ENCODE measurements at places on chromosomes 4 and X.

GRCh38 chr4:153244969-153245368 is 40.7 kb downstream of the TRIM2 start:
- no peak for DNase-seq

DNA sequence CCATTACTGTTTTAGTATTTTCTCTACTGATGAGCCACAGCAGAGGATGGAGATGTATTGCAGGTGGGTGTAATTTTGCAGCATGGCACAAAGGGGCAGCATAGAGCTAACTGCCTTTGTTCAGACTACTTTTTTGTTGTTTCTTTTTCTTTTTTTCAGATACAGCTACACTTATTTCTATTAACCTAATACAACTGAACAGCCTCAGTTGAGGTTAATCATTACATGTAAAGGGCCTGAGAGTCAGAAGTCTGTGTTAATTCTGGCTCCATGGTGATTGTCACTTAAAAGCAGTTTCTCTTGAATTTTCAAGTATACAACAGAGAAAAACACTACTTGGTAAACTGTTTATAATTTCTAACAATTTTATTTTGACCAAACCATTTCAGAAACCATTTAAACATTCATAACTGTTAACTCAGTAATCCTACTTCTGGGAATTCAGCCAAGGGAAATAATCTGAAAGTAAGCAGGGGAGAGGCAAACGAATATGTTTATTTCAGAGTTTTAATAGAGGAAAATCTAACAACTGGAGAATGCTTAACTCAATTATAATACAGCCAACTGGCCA is 13.9 kb upstream of the PPEF2 start:
- DNase-seq: peak; percentile 48

GRCh38 chrX:46630141-46630540 is 56.6 kb downstream of the CHST7 start:
- DNase-seq: peak; percentile 42

- no peak for DNase-seq
These were observed 426.2 kb downstream of the PCDH7 start for GRCh38 chr4:31146366-31146765.

DNA sequence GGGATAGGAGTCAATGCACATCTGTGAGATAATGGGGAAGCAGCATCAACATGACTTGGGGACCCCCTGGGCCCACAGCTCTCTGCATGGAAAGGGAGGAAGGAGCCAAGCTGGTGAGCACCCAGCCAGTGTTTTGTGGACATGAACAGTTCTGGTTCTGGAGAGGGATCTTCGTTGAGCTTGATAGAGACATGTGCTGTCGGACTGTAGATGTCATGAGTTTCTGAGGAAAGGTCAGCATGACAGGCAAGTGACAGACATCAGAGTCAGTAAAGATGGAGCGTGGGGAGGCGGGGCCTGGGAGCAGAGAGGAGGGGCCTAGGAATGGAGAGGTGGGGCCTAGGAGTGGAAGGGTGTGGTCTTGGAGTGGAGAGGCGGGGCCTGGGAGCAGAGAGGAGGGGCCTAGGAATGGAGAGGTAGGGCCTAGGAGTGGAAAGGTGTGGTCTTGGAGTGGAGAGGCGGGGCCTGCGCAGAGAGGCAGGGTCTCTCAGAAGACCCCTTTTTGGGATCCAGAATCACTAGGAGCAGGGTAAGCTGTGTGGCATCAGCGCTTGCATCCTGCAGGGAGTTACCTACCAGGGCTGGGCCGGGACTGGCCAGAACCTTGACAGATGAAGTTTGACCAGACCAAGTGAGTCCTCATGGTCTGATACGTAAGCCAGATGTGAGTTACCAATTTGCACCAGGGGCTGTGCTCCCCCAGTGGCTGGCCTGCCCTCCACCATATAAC is 33.7 kb downstream of the PIGG start:
- DNase-seq: no peak

Data from fibroblast of skin of right biceps (primary cell).